ENCODE measurements at places on chromosomes 11 and 22. TPM values are rescaled to one million over a fixed set of nuclear protein-coding genes. Genes with fewer than 3 reads are reported as not detected.
A peak's percentile ranks its signal among the peaks of the same experiment; 100 is the strongest.

GRCh38 chr22:41619979-41620588 lies 759 bp downstream of the DESI1 start:
- peaks cover 30% of the 10 kb centered on the region for H3K4me1 ChIP-seq
- H3K27me3 ChIP-seq, result no peaks in the 10 kb centered on the region
- peaks cover 30% of the 10 kb centered on the region for H3K36me3 ChIP-seq
- peak overlapping the region; percentile 95 for H3K27ac ChIP-seq

DNA sequence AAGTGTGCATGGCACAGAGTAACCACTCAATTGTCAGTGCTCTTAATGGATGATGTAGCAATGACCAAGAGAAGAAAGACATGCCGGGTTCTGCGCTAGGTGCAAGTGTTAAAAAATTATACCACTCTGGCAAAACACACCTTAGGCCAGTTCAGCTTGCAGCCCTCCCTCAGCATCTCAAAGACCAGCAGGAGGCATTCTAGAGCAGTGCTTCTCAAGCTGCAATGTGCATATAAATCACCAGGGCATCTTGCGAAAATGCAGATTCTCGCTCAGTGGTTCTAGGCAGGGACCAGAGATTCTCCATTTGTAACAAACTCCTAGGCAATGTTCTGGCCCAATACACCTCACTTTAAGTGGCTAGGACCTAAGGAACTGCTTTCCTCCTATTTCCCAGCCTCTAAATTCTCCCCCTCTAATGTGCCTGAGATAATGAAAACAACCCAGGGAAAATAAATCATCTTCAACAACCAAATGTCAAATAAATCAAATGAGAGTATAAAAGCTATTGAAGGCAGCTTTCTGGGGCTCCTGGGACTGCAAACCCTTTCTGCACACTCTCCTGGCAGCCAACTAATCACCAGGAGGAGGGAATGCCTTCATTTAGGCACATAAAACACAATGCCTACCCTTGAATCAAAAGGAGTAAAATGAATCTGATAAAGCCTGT lies 337.2 kb upstream of the API5 start:
- no peak for DNase-seq
- H3K27me3 ChIP-seq, result no peaks in the 10 kb centered on the region
- no peaks in the 10 kb centered on the region for H3K4me1 ChIP-seq

DNA sequence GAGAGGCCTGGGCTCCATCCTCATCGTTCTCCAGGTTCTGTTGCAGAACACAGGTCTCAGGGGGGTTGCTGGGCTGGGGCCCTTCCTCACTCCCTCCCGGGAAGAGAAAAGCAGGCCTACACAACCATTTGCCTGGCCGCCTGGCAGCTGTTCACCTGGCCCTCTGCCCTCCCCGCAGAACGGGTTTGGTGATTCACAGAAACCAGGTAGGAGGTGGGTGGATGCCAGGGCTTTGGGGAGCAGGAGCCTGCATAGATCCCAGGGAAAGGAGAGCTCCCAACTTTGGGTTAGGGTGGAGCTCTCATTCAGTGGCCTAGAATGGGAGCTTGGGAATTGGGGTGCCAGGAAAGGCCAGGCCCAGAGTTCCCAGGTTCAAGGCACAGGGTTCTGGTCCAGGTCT lies 995 bp downstream of the TMEM134 start:
- peak overlapping the region; percentile 83 for H3K4me3 ChIP-seq
- H3K27me3 ChIP-seq, result no peaks in the 10 kb centered on the region
- peaks cover 35% of the 10 kb centered on the region for H3K4me1 ChIP-seq
- H3K36me3 ChIP-seq, result no peaks in the 10 kb centered on the region
- peak; percentile 87 for DNase-seq

GRCh38 chr11:39209981-39210380 lies 2249.5 kb downstream of the LRRC4C start:
- no peak overlapping the region for H3K27ac ChIP-seq
- no peaks in the 10 kb centered on the region for H3K36me3 ChIP-seq
- no peak for DNase-seq
- no peaks in the 10 kb centered on the region for H3K4me1 ChIP-seq
- H3K27me3 ChIP-seq, result no peaks in the 10 kb centered on the region

GRCh38 chr11:68392822-68393221 lies 67.7 kb upstream of the PPP6R3 start:
- no peaks in the 10 kb centered on the region for H3K27me3 ChIP-seq
- no peak for DNase-seq
- H3K36me3 ChIP-seq, result peaks cover 31% of the 10 kb centered on the region
- no peak overlapping the region for H3K27ac ChIP-seq

- H3K4me1 ChIP-seq, result peaks cover 23% of the 10 kb centered on the region
- no peak for DNase-seq
- H3K4me3 ChIP-seq, result no peak overlapping the region
- H3K27ac ChIP-seq, result no peak overlapping the region
- H3K36me3 ChIP-seq, result no peaks in the 10 kb centered on the region
Observed at GRCh38 chr22:46031965-46032851, 55.2 kb upstream of the WNT7B start.

- no peak overlapping the region for H3K4me3 ChIP-seq
- H3K27ac ChIP-seq, result no peak overlapping the region
- H3K36me3 ChIP-seq, result no peaks in the 10 kb centered on the region
- DNase-seq, result no peak
- peaks cover 3% of the 10 kb centered on the region for H3K4me1 ChIP-seq
Observed at GRCh38 chr22:49525360-49525759, 302.3 kb downstream of the BRD1 start.

DNA sequence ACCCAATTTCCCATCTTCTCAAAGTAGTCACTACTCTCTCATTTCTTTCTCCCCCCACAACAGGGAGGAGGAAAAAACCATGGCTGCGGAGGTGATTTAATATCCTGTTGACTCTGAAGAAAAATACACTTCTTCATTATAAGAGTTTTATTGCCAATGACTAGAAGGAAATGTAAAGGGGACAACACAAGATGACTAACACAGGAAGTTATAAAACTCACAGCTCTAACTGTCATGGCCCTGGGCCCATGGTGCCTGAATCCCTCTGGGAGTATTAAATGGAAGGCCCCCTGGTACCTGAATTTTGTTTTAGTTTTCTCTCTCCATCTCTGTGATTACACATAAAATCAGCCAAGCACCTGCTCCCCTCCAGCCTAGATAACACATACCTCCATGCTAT lies 352.8 kb upstream of the FAT3 start:
- H3K27me3 ChIP-seq, result no peaks in the 10 kb centered on the region
- H3K27ac ChIP-seq, result no peak overlapping the region
- no peaks in the 10 kb centered on the region for H3K4me1 ChIP-seq
- H3K4me3 ChIP-seq, result no peak overlapping the region
- DNase-seq, result no peak
- no peaks in the 10 kb centered on the region for H3K36me3 ChIP-seq

- no peaks in the 10 kb centered on the region for H3K4me1 ChIP-seq
- H3K4me3 ChIP-seq, result no peak overlapping the region
- H3K36me3 ChIP-seq, result no peaks in the 10 kb centered on the region
- no peak overlapping the region for H3K27ac ChIP-seq
- H3K27me3 ChIP-seq, result no peaks in the 10 kb centered on the region
Observed at GRCh38 chr11:14093065-14093464, 130.5 kb downstream of the SPON1 start.

The SHANK3 gene
- 105 TPM for total RNA-seq

The UBASH3B gene
- total RNA-seq, result 38.6 TPM

The MS4A6A gene
- total RNA-seq, result 99.5 TPM

All from upper lobe of left lung (tissue), 6 donors.